Right ventricle myocardium superior (tissue), 1 donor: ENCODE measurements at places on chromosomes 5 and 9. TPM values are rescaled to one million over a fixed set of nuclear protein-coding genes. Genes with fewer than 3 reads are reported as not detected.

DNA sequence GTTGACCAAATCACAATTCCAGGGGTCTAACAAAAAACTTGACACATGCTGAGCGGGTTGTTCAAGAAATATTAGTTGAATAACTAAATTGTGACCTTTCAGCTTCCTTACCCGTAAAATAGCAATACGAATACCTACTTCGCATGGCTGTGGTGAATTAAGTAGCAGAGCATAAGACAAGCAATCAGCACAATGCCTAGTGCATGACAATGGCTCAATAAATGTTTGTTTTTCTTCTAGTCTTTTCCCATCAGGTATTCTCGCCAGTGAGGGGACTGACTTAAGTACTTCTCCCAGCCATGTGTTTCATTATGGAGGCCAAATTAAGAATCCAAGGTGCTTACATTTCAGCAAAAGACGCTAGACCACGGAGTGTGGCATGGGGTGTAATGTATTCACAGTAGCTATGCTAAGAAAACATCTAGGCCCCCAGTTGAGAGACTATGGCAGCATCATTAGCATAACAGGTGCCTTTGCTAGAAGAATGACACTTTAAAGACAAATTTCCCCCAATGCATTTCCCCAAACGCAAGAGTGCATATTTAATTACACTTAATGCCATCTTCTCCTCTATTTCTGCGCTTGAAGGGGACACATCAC is 145.9 kb downstream of the ASTN2 start:
- no peak for DNase-seq

- no peak for DNase-seq
Observed at GRCh38 chr5:153483482-153483881, 7.0 kb upstream of the GRIA1 start.

GRCh38 chr5:93107141-93107540 is 473.9 kb downstream of the NR2F1-AS1 start:
- no peak for DNase-seq

GRCh38 chr9:6811436-6811835 is 53.7 kb downstream of the KDM4C start:
- no peak for DNase-seq

- no peak for DNase-seq
Observed at GRCh38 chr9:27749838-27750237, 176.6 kb upstream of the C9orf72 start.

- no peak for DNase-seq
Observed at GRCh38 chr9:91023741-91024140, 222.1 kb downstream of the SYK start.

DNA sequence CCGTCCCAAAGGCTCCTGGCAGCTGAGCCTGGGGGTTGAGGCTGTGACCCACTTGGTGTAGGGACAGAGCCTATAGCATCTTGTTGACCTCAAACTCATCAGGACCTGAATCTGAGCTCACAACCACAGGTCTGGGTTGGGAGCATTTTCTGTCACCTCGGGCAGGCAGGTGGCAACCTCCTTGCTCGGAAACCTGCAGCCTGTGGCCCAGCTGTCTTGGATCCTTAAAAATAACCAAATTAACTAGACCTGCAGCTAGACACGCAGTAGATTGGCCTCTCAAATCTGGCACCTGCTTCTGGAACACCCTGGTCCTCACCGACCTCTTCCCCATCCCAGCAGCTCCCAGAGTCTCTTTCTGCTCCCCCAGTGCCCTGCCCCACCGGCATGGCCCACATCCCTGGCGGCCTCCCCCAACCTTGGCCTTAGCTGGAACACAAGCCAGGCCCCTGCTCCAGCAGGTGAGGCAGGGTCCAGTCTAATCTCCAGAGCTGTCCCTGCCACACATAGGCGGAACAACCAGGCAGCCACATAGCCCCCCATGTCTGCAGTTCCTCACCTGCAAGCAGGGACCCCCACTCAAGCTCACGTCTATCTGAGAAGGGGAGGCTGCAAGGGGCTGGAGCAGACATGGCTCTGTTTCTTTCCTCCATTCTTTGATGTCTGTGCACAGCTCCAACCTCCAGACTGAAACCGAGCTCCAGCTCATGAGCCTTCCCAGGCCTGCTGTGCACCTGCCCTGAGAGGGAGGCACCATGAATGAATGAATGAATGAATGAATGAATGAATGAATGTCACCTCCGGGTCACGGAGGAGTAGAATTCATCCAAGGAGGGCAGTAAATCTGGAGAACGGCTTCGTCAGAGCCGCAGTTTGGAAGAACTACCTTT is 28.3 kb downstream of the PAEP start:
- no peak for DNase-seq

DNA sequence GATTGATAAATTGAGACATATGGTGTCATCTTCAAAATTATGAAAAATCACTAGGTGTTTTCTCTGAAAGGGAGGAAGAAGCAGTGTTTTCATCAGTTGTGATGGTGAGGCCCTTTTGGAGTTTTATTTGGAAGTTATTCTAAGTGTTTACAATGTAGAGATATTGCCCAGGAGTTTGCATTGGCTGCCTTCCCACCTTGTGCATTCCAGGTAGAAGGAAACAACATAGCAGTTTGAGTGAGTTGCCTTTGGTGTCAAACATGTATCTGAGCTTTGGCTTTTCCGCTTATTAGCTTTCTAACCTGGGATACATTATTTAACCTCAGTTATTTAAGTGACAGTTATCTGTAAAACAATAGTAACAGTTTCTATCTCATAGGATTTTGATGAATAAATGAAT is 122.5 kb downstream of the SCAMP1 start:
- DNase-seq: no peak

GRCh38 chr5:83378624-83379289 is 92.8 kb upstream of the VCAN start:
- DNase-seq: no peak

GRCh38 chr9:35482071-35482470 is 7.8 kb upstream of the RUSC2 start:
- no peak for DNase-seq

- no peak for DNase-seq
Observed at GRCh38 chr5:59716029-59716428, 177.5 kb downstream of the PDE4D start.

DNA sequence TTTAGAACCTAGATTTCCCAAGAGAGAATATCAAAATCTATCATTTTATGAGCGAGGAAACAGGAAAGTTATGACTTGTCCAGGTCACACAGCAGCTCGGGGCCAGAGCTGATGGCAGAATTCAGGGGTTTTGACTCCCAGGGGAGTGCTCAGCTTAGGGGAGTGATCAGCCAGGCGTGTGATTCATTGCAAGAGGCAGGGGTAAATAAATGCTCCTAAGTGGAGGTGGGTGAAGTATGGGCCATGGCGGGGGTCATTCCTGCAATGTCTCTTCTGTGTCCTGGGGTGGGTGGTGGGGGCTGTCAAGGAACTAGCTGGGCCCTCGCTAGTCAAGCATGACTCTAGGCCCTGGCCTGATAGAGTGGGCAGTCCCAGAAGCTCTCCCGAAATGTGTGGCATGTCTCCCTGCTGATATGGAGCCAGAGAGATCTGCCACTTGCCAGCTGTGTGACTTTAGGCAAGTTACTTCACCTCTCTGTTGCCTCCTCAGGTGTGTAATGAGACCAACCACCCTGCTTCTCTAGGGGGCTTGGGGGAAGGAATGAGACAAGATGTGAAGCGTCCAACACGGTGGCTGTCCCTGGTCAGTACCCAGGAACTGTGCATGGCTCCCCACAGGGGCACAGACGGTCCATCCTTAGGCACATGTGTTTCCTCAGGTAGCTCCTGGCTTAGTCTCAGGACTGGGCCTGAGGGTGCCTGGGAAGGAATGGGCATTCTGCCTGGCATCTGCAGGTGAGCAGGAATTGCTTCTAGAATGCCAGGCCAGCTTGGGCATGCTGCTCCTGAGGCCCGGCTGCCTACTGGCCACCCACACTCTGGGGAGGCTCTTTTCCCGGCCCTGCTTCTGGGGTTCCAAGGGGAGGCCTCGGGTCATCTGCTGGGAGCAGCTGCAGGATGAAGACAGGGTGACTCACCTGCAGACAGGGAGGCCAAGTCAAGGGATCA is 36.5 kb upstream of the SH3PXD2B start:
- no peak for DNase-seq

The CDKN2A gene
- 0.67 TPM for total RNA-seq

The CD72 gene
- 0.59 TPM for total RNA-seq

The ECSCR gene
- total RNA-seq: 18.0 TPM

The SOHLH1 gene
- total RNA-seq: not detected

The ANKRD18B gene
- total RNA-seq: not detected

The SLC27A6 gene
- 82.3 TPM for total RNA-seq

The TRIM7 gene
- 10.8 TPM for total RNA-seq
